Stimulated activated CD4-positive, alpha-beta T cell treated with anti-CD3 and anti-CD28 coated beads, TNF-alpha, amount 100 ng/mL, for 1 hour (primary cell): ENCODE measurements at places on chromosomes 5 and 9.

DNA sequence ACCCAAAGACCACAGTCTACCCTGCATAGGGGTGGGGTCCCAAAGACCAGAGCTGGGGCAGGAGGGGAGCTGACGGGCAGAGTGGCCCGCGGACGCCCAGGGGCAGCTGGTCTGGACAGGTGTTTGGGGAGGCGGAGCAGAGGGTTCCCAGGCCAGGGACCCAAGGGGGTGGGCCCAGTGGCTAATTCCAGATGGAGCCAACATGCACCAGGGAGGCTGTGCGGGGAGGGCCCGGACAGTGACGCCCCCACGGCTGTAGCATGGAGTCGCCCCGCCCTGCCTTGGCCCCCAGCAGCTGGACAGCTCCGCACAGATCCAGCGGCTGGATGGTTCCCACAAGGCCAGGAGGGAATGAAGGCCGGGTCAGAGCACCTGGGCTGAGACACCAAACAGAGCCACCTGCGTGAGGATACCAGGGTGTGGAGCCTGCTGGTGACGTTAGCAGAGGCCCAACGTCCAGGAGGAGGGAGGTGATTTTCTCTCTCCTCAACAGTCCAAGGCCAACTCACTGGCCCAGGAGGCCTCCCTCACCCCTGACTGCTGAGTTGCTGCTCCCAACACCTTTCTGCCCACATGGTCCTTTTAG is 55.3 kb upstream of the EGFL7 start:
- DNase-seq: no peak

DNA sequence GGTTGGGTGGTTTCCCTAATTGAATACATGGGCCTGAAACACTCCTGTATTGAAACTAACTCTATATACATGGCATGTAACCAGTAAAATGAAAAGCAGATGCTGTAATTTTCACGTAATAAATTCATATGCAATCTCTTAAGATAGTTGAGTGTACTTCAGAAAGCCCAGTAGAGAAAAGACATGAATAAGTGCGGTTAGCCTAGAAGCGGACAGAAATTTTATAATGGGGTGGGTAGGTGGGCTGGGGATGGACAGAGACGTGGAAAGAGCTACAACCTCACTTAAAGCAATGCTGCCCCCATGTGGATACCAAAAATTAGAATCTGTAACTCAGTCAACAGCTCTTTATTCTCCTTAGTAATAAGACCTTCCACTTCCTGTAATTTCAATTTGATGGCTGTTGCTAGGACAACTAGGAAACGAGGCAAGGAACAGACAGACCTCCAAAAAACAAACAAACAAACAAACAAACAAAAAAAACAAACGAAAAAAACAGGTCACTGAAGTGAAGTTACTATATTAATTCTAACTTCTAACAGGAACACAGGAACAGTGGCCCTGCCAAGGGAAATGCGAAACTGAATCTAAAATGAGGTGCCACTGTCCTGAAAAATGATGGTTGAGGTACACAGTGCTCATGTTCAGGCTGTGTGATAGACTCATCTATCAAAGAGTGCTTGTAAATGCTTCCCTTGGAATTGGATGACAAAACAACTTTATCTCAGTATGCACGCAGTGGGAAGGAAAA is 103.4 kb upstream of the GNA14 start:
- DNase-seq: no peak

DNA sequence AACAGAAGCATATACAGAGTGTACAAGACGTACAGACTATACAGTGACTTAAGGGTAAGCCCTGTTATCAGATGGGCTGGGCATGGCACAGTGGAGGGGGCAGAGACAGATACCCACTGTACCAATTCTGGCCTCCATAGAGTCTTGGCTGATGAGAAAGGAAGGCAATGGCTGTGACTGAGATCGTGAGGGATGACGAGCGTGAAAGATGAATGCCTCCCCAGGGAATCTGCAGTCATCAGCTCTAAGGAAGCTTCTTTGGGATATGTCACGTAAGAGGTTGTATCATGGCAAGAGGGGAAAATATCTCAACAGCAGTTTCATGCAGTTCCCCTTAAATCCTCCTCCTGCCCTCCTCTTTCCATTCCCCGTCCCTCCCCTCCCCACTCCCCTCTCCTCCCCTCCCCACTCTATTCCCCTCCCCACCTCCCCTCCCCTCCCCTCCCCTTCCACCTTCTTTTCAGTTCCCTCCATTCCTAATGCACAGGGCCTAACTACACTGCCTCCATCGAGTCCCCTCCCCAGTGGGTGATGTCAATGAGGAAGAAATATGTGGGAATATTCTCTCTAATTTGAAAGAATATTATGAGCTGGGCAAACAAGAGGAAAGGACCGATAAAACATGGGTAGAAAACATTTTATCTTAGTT is 226.4 kb upstream of the DAP start:
- DNase-seq: no peak

- no peak for DNase-seq
Observed at GRCh38 chr9:34615132-34615531, 3.2 kb upstream of the RPP25L start.

GRCh38 chr9:136044971-136045594 is 50.0 kb downstream of the NACC2 start:
- DNase-seq: no peak

DNA sequence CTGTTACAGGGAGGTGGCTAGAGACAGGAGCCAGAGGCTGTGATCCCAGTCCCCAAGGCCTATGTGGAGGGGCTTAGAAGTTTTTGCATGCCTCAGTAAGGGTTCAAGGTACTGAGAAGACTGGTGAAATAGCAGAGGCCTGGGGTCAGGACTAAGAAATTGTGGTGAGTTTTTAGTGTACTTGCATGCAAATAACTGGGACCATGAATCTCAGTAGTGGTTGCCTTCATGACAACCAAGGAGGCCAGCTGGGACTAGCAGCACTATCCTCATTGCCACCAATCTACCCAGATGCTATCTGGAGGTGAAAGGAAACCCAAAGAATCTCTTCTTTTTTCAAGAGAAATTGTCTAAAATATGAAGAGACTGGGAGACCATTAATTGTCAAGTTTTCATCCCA is 395.1 kb downstream of the CETN3 start:
- no peak for DNase-seq

DNA sequence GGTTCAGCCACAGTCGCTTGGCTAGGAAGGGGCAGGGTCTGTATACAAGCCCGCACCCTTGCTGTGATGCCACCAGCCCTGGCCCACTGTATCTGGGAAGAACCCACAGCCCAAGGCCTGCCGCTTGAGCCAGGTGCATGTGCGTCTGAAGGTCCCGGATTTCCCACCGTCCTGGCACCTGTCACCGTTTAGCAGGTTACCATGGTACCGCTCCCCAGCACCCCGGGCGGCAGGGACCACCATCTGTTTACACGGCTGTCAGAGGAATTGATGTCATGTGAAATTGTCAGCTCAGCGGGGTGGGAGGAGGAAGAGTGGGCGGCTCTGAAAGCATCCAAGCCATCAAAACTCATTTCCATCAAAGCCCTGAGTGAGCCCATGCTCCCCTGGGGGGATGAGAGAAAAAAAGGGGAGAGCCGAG is 92.7 kb downstream of the HRH2 start:
- DNase-seq: no peak

DNA sequence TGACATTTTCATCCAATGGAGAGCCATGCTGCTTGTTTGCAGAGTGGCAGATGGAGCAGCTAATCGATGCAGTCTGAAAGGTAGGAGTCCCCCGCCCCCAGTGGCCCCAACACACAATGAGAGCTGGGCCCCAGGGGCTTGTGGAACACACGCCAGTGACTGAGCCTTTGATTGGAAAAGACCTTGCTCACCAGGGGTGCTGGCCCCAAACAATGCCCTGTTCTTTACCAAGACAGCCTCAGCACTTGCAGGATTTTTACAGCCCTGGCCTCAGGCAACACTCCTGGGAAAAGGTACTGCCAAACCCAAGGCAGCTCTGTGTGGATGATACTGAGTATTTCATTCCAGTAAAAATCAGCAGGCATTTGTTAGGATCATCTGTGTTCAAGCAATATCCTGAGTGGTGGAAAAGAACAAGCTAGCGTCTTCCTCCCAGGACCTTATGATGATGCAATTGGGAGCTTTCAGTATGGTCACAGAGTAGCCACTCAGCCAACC is 276.8 kb upstream of the CLINT1 start:
- DNase-seq: no peak

DNA sequence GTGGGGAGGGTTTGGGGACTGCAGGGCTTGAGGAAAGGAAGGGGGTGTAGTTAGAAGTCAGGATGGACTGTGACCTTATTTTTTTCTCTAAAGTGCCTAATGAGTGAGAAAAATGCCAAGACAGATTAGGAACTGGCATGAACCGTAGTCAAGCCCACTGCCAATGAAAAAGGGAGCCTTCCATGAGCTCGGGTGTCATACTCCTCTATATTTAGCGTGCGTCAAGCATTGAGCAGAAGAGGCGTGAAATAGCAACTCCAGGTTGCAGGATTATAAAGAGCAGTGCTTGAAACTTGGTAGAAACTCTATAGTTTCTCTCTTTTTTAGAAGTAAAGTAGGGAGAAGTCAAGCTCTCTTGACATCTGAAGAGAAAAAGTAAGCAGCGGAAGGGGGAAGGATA is 1.8 kb downstream of the SGCD start:
- no peak for DNase-seq

- no peak for DNase-seq
Observed at GRCh38 chr9:126617003-126617822, 3.5 kb downstream of the LMX1B start.

- no peak for DNase-seq
Observed at GRCh38 chr5:34767180-34767579, 71.8 kb upstream of the TTC23L start.

- DNase-seq: no peak
Observed at GRCh38 chr9:130198501-130199179, 26.4 kb downstream of the NCS1 start.

GRCh38 chr9:38067859-38068681 is 957 bp downstream of the SHB start:
- DNase-seq: no peak

DNA sequence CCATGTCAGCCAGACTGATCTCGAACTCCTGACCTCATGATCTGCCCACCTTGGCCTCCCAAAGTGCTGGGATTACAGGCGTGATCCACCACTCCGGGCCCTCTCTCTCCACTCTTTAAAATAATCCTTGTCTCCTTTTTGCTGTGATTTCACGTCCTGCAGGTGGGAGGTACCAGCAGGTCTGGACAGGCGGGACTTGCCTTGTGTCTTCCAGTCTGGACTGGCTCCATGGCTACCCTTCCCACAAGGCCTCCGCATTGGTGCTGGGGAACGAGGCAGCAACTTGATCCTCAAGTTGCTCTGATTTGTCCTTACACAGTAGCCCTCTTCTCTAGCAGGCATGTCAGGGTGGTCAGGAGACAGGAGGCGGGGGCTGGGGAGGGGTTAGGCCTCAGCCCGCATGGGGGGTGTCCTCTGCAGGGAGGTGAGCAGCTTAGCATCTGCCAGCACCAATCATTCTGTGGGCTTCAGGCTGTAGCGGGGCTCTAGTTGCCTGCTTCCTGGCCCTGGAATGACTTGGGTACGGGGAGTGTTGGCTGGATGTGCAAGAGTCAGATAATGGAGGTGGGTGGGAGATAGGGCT is 54.3 kb downstream of the TENT4A start:
- no peak for DNase-seq

GRCh38 chr5:82417776-82418607 is 139.8 kb upstream of the RPS23 start:
- no peak for DNase-seq
